Activated T-helper 1 cell treated with anti-CD3 and anti-CD28 coated beads, Interleukin-2, amount 50 U/mL, for 16 hours (primary cell): ENCODE measurements at places on chromosomes 1 and 21.

- no peak for DNase-seq
Observed at GRCh38 chr1:8629241-8630091, 188.0 kb downstream of the RERE start.

DNA sequence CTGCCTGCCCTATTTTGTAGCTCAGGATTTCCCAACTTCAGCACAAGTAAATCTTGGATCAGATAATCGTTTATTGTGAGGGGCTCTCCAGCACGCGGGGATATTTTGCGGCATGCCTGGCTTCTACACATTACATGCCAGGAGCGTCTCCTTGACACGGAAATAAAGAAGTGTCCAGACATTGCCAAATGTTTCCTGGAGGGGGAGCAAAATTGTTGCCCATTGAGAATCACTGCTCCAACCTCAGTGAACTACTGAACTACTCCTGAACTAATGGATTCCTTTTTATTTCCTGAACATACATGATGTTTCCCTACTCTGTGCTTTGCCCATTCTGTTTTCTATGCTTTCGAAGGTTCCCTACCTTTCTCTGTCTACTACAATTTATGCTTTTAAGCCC is 1359.1 kb upstream of the ADGRL2 start:
- no peak for DNase-seq

DNA sequence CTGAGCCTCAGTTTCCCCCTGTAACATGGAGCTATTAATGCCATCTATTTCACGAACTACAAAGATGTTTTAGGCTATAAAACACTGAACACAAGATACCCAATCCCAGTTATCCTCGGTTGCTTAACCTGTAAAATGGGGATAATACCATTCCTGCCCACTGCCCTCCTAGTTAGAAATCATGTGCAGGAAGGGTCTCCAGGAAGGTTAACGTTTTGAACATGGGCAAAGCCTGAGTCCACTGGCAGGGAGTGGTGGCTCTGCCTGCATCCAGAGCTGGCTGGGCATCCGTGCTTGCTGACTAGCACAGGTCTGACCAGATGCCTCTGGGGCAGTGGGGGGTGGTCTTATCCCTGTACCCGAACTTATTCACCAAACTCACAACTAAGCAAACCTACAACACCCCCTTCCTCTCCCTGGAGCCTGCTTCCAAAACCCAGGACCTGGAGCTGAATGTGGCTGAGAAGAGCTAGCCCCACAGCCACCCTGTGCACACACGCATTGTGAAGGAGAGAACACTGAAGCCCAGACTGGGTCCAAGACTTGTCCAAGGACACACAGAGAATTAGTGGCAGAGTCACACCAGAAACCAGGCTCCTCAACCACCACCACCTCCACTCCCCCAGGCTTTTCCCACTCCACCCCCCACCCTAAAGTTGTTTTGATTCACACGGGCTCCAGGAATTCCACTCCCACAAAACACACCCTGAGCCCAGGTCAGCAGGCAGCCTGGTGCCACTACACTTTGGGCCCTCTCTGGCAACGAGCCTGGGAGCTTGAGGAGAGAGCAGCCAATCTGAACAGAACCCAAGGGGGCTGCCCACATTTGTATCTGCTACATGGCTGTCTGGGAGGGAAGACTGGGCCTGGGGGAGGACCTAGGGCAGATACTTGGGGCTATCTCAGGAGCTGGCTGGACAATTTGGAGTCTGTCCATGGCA is 1.6 kb downstream of the E2F2 start:
- no peak for DNase-seq

DNA sequence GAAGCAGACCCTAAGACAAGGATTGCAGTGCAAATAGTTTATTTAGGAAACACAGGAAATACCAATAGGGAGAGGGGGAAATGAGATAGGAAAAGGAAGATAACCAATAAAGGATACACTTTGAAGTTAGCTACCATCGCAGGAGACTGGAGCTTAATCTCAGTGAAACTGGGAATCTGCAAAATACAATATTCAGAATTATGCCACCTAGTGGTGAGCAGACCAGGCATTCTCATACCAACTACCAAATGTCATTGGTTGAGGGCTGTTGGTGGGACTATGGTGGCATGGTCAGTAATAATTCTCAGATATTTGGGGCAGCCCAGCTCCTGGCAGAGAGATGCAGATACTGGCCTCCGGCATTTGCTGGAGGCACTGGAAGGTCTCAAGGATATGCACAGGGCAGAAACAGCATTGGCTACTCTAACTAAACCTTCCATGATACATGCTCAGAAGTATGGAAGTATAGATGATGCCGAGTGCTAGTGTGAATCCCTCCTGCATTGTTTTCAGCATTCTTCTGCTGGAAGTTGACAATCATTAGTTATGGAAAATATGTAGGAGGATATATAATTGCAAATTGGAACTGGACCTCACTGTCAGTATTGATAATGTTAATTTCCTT is 11.8 kb upstream of the ZFP69B start:
- no peak for DNase-seq
